ENCODE measurements at places on chromosomes 5 and 9. TPM values are rescaled to one million over a fixed set of nuclear protein-coding genes. Genes with fewer than 3 reads are reported as not detected.

The PRR16 gene
- 1.6 TPM for polyA plus RNA-seq

The PCA3 gene
- not detected for polyA plus RNA-seq

The WHRN gene
- polyA plus RNA-seq = 8.3 TPM

The TMEM141 gene
- 137 TPM for polyA plus RNA-seq

All from H1 (cell line).